Amniotic stem cell (primary cell): ENCODE measurements at places on chromosomes 13 and 19.

- no peak for DNase-seq
Measured at GRCh38 chr13:92807353-92807752, 419.3 kb upstream of the GPC6 start.

GRCh38 chr19:56403261-56403660 lies 871 bp upstream of the ZNF583 start:
- no peak for DNase-seq

DNA sequence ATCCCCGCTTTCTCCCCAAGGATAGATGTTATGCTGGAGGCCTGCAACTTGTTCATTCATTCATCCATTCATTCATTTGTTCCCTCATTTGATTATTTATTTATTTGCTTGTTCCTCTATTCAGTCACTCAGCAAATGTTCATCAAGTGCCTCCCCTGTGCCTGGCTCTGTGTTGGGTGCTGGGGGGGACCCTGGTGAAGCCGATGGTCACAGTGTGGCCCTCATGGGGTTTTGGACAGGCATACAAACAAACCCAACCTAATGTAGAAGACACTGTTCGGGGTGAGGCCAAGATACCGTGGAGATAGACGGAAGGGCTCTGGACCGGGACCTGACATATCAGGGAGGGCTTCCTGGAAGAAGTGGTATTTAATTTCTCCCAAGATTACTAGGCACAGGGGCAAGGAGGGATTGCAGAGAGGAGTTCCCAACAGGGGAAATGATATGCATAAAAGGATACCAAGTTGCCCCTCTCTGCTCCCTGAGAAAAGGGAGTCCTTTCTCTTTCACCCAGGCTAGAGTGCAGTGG lies 58.1 kb downstream of the ZNF536 start:
- DNase-seq = no peak

DNA sequence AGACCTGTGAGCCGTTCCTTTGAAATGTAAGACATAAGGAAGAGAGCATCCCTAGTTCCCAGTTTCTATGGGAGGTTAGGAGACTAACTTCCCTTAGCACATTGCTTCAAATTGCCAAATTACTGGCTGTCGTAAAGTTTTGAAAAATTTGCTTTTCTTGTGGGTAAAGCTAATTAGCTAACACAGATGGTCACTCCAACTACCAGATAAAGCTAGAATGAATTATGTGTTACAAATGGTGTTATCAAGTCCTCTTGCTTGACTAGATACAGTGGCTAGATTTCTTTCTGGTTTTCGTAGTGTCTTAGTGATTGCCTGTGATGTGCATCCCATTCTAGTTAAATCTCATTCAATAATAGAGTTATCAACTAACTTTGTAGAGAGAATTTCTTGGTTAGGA lies 416.6 kb upstream of the ATXN8OS start:
- no peak for DNase-seq

DNA sequence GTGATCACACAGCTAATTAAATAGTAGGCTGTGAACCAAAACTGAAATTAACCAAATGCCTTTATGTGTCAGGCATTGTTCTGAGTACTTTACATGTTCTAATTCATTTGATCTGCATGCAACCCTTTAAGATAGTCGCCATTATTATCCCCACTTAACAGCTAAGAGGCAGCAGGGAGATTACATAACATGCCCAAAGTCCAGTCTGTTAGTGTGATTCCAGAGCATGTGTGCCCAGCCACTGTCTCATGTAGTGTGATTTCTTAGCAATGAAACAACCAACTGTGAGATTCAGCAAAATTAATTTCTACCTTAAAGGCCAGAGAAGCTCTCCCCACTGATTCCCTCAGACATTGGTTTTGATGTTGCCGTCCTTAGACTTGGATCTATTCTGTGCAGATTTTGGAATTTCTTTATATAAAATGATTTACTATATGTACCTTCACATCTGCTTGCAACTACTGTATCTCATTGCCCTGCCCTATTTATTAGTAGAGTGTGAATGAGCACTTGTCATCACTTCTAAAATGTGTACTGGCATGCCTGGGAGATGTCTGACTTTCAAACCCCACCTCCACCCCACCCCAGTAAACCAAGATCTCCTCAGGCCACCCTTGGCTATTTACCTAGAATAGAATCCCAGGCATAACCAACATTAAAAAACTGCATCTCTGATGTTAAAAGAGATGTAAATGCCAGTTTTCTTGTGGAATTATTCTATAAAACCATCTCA lies 41.2 kb downstream of the POLR1D start:
- no peak for DNase-seq
